G401 (cell line): ENCODE measurements at places on chromosomes 7 and 10. TPM values are rescaled to one million over a fixed set of nuclear protein-coding genes. Genes with fewer than 3 reads are reported as not detected.

Gene NRCAM
- 1.0 TPM in 1 of 2 replicates, not detected in the other for total RNA-seq

Gene GSAP
- not detected in 2 replicates for total RNA-seq

DNA sequence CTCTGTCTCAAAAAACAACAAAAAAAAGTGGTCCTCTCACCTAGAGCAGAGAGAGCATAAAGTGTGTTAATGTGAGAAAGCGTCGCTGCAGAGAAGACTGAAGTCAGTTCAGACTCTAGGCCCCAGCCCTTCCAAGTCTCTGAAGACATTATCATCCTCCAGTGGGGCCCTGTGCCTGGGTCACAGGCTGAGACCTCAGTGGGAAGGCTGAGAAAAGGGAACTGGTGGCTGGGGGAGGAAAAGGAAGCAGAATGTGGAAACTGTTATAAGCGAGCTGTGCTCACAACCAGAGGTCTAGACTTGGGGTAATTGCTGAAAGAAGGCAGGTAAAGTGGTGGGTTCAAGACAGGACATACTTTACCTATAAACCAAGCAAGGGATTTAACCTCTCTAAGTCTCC, 4.9 kb upstream of the RRP12 start:
- DNase-seq, result no peak

DNA sequence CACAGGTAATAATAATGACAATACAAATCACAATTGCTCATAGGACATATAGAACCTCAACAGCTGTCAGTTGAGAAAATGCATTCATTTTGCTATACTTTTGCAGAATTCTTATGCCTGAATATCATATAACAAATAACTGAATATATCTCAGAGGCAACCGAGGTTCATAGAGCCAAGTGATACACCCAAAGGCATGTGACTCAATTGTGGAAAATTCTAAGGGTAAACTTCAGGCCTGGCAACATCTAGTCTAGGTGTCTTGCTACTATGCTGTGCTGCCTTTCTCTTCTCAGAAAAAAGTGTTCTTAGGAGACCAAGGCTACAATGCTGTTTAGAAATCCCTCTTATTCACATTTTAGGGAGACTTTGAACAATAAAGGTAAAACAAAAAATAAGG, 270.7 kb downstream of the BAMBI start:
- no peak for DNase-seq

DNA sequence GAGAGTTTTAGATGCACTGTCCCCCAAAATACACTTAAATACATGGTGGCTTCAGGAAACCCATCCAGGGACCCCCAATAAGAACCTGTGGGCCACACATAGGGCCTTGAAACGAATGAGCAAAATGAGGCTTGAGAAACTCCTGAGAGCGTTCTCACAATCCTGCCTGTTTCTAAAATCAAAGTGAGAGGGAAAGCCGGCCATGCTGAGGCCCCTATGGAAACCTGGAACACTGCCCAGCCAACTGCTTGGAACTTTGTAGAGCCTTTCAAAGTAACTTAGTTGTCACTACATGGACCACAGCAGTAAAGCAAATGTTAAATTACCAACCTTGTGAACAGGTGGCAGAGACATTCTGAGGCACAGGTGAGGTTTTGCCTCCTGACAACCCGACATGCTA, 13.4 kb downstream of the SGMS1 start:
- no peak for DNase-seq

- no peak for DNase-seq
These were observed 12.4 kb downstream of the DYNC1I1 start for GRCh38 chr7:95784796-95785195.

GRCh38 chr7:80429181-80429580, 82.7 kb downstream of the GNAT3 start:
- no peak for DNase-seq

GRCh38 chr10:68096913-68097516, 12.3 kb upstream of the MYPN start:
- peak; percentile 83 for DNase-seq

GRCh38 chr10:126242397-126243260, 145.6 kb downstream of the ADAM12 start:
- DNase-seq, result no peak

DNA sequence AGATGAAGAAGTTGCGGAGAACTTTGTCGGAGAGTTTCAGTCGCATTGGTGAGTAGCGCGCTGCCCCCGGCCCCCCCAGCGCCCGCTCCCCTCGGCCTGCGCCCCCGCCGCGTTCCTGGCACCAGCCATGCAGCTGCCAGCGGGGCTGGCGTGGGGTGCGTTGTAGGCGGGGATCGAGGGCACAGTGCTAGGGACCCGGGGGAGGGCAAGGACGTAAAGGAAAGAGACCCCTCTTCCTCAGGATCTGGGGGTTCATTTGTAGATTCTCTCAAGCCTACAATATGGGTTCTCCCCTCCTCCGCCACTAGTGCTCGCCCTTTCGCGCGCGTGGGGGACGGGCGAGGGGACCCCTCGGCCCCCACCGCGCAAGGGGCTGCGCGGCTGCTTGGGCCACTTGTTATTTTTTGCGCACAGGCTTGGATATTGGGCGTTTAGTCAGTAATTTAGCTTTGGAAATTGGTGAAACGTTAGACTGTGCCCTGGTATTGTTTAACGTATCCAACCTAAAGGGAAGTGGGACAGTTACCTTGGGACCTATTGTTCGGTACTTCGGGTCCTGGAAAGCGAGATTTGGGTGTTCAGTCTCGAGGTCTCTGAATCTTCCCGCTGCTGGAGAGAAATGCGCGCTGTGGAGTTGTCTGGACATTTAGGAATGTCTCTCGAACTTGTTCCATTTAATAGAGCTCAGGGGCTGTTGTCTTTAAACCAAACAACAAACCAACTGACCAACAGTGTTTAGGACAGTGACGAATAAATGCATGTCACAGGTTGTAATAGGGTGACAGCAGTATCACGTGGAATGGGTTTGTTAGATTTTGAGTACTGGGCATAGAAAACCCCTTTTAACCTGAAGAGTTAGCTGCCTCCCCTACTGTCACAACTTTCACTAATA, 796 bp downstream of the CDK14 start:
- peak; percentile 44 for DNase-seq

DNA sequence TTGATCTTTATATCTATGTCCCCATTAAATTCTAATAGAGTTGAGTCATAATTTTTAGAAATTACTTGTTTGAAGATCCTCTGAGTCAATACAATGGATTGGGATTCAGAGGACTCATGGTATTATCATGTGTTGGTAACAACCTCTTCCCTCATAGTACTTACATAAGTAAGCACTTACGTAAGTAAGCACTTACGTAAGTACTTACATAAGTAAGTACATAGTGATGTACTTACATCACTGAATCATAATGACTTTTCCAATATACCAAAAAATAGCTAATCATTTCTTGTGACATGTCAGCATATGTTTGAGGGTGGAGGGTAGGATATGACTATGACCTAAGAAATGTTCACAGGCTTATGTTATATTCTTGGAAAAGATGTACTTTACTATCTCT, 740.5 kb downstream of the SORCS1 start:
- no peak for DNase-seq

GRCh38 chr10:15349112-15349511, 22.0 kb downstream of the FAM171A1 start:
- DNase-seq, result no peak

DNA sequence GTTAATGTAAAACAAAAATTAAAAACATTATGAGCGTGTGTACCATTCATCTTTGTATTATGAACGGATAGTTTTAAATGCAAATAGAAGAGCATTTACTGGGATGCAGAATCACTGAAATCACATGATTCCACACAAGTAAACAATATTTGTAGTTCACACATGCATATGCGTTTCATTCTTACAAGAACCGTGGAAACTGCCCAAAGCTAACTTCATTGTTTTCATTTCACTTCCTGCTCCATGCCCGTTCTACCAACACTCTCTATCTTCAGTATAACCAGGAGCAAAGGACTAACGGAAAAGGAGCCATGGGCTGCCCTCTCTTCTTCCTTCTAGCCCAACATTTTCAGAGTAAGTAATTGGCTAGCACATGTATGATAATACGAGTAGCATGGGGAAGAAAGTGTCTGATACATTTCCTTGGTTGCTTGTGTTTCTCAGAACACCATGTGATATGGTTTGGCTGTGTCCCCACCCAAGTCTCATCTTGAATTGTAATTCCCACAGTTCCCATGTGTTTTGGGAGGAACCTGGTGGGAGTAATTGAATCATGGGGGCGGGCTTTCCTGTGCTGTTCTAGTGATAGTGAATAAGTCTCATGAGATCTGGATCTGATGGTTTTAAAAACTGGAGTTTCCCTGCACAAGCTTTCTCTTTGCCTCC, 38.8 kb downstream of the ZNF783 start:
- no peak for DNase-seq

DNA sequence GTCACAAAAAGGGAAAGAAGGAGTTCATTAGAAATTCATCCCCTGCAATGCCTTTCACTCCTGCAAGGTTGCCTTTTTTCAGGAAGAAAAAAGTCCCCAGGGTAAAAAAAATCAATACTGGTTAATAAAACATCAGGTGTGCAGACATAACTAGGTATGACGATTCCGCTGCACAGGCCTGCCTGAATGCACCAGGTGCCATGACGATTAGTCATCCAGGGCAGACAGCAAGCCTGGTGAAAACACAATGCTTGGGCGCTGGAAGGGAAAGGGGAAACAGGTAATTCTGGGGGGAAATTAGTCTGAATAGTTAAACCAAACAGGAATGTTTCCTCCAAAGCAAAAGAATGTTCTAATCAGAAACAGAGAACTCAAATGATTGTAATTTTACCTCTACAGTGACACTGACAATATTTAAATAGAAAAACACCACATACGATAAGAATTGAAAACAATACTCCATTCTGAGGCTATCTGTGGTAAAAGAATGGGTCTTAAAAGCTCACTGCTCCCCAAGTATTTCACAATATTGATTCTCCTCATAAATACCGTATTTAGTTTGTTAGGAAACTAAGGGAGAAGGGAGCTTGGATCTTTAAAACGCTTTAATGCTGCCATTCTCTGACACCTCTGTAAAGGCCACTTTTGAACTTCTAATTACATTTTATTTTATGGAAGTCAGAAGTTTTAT, 45.2 kb downstream of the VPS41 start:
- no peak for DNase-seq

Gene FRAT1
- 12.1 and 13.2 TPM in 2 replicates for total RNA-seq

DNA sequence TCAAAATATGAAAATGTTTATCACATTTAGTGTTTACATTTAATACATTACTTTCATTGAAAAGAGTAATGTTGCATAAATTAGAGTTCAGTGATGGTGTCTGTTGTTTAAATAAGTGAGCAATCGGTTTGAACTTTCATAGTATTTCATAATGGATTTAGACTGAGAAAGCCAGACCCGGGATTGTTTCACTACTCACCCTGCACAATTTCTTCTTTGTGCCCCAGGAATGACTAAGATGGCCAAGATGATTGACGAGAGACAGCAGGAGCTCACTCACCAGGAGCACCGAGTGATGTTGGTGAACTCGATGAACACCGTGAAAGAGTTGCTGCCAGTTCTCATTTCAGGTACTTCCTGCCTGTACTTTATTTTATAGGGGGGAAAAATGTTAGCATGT, 74.6 kb downstream of the VCL start:
- no peak for DNase-seq

- no peak for DNase-seq
These were observed 33.3 kb upstream of the KDM7A start for GRCh38 chr7:140209866-140210609.

DNA sequence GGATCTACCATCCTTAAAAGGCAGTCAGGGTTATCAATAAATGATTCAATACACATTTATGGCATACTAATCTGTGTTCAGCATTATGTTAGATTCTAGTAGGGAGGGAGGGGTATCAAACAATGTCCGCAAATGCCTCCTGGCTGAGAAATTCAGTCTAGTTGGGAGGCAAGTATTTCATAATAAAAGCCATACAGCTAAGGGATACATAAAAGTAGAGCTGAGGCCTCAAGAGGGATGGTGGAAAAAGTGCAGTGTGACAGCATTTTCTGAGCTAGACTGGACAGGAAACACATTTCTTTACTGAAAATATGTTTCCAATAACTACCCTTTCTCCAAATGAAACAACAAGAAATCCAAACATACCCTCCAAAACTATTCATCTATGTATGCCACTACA, 152.8 kb upstream of the LRRN3 start:
- DNase-seq, result no peak

DNA sequence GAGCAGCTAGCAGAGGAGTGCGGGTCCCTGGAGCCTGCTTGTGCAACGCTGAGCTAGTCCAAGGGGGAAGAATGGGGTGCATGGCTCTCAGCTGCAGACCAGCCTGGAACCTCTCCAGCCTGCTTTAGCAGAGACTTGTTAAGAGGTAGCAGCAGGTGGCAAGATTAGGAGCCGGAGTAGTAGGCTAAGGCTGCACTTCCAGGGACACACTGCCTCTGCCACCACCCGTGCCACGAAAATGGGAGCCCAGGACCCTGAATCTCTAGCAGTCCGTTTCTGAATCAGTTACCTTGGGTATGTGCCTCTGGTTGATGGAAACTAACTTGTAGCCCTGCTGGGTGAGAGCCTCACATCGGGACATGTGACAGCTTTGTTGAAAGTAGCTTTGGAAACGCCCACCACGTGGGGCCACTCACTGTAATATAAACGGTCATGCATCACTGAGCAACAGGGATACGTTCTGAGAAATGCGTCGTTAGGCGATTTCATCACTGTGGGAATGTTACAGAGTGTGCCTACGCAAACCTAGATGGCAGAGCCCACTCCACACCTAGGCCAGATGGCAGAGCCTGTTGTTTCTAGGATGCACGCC, 25.9 kb downstream of the HTRA1 start:
- DNase-seq, result no peak

DNA sequence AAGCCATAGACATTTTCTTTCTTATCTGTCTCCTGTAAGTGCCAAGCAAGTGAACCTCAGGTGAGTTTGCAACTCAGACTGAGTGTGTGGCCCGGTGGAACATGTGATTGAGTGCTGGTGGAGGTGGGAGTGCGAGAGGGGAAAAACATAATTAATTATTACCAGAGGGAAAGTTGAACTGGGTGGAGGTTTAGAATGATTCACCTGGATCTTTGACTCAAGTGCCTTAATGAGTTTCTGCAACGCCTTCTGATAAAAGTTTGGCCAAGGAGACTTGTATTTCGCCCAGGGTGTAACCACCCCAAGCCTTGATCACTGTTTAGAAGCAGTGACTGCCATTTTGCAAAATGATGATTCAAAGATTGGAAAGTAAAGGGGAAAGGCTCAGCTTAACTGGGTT, 513.9 kb downstream of the GATA3 start:
- DNase-seq, result no peak

GRCh38 chr10:123974406-123974805, 82.8 kb upstream of the CPXM2 start:
- DNase-seq, result no peak
